ENCODE measurements at places on chromosomes 16 and 17.

GRCh38 chr17:81085420-81085911 is 50.5 kb downstream of the BAIAP2 start:
- DNase-seq: no peak

- no peak for DNase-seq
Measured at GRCh38 chr17:2542456-2542855, 30.8 kb upstream of the METTL16 start.

GRCh38 chr16:559411-560203 is 587 bp upstream of the PRR35 start:
- no peak for DNase-seq

GRCh38 chr17:76538941-76539570 is 788 bp upstream of the PRCD start:
- no peak for DNase-seq

- DNase-seq: no peak
Measured at GRCh38 chr17:28665994-28666393, 4.0 kb downstream of the SUPT6H start.

- no peak for DNase-seq
Measured at GRCh38 chr17:29042679-29043538, at the start of gene PIPOX. Gene PIPOX (plus strand): TSS chr17:29043141. CDS start chr17:29043226, 85 bp downstream.

DNA sequence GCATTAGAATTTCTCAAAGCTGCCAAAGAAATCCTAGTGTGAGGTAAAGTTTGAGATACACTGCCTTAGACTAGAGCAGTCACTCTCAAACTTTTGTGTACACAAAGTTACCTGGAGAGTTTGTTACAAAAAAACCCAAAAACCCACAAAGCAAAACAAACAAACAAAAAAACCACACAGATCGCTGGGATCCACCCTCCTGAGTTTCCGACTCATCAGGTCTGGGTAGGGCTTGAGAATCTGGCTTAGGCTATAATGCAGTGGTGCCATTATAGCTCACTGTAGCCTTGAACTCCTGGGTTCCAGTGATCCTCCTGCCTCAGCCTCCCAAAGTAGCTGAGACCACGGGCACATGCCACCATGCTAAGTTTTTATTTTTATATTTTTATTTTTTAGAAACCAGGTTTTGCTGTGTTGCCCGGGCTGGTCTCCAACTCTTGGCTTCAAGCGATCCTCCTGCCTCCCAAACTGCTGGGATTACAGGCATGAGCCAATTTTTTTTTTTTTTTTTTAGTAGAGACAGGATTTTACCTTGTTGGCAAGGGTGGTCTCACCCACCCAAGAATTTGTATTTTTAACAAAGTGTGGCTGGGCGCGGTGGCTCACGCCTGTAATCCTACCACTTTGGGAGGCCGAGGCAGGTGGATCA is 22.3 kb upstream of the SMG1 start:
- no peak for DNase-seq

DNA sequence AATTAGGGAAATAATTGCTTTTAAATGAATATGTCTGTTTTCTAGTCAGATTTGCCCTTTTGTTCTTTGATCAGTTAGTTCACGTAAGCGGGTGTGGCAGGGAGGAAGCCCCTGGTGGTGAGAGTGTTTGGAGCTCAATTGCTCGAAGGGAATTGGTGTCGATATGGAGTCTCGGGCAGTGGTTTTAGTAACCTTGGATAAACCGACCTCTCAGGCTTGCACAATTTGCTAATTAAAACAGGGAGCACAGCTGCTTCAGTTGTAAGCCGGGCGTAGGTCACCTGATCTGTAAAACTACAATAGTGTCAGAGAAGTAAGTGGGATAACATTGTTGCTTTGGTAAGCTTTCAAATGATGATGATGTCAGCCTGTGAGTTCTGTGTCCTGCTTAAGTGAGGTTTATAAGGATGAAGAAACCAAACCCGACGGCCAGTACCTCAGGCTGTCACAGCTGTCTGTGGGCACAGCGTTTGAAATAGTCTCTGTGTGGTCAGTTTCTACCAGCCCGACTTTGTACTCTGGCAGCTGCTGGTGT is 2.9 kb downstream of the ZNF750 start:
- no peak for DNase-seq
